NCI-H69 (cell line): ENCODE measurements at places on chromosomes 11 and 22.
A peak's percentile ranks its signal among the peaks of the same experiment; 100 is the strongest.

DNA sequence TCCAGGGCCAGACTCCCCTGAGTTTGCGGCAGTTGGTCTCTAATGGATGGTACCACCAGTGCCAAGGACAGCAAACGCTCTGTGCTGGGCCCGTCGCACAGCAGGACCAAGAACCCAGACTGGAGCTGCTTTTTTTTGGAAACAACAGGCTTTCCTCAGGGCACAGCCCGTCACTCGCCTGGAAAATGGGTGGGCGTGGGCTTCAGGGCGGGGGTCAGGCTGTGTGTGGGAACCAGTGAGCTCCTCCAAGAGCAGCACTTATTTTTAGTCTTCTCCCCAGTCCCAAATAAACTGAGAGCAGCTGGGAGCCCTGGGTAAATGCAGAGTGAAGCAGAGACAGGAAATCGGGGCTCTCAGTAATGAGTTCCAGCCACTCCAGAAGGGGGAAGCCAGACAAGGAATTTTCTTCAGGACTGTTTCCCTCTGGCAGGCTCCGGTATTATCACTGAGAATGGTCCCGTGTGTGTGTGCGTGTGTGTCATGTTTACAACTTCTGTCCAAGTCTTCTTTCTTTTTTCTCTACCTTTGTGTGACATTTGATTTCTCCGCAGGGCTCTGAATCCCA lies 63.0 kb downstream of the PPFIBP2 start:
- DNase-seq: peak; percentile 31

GRCh38 chr22:40334899-40335298 lies 11.4 kb upstream of the ADSL start:
- no peak for DNase-seq

GRCh38 chr11:123683428-123684170 lies 29.2 kb upstream of the SCN3B start:
- no peak for DNase-seq

- no peak for DNase-seq
These were observed 15.2 kb downstream of the NRIP3 start for GRCh38 chr11:8988329-8989234.

GRCh38 chr11:79100093-79100910 lies 340.5 kb downstream of the TENM4 start:
- peak; percentile 75 for DNase-seq

DNA sequence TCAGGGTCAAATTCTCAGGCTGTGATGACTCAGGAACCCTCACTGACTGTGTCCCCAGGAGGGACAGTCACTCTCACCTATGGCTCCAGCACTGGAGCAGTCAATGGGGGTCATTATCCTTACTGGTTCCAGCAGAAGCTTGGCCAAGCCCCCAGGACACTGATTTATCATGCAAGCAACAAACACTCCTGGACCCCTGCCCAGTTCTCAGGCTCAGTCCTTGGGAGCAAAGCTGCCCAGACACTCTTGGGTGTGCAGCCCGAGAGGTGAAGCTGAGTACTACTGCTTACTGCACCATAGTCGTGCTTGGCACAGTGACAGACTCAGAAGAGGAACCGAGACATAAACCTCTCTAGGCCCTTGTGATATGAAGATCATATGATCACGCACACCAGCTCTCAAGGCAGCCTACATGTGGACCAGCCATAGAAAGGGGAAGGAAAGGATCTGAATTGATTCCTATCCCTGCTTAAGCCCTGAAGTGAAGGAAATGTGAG lies 58.2 kb downstream of the ZNF280B start:
- DNase-seq: peak; percentile 20

- no peak for DNase-seq
These were observed 61.7 kb downstream of the FBXO7 start for GRCh38 chr22:32536352-32536751.

GRCh38 chr11:94142308-94143281 lies 14.0 kb downstream of the PANX1 start:
- peak; percentile 35 for DNase-seq

DNA sequence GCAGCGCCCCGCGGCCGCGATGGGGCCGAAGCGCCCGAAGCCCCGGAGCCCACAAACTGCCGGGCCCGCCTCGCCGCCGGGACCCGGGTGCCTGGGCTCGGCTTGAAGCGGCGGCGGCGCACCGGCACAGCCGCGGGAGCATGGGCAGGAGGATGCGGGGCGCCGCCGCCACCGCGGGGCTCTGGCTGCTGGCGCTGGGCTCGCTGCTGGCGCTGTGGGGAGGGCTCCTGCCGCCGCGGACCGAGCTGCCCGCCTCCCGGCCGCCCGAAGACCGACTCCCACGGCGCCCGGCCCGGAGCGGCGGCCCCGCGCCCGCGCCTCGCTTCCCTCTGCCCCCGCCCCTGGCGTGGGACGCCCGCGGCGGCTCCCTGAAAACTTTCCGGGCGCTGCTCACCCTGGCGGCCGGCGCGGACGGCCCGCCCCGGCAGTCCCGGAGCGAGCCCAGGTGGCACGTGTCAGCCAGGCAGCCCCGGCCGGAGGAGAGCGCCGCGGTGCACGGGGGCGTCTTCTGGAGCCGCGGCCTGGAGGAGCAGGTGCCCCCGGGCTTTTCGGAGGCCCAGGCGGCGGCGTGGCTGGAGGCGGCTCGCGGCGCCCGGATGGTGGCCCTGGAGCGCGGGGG lies 346 bp downstream of the FJX1 start:
- DNase-seq: peak; percentile 81

DNA sequence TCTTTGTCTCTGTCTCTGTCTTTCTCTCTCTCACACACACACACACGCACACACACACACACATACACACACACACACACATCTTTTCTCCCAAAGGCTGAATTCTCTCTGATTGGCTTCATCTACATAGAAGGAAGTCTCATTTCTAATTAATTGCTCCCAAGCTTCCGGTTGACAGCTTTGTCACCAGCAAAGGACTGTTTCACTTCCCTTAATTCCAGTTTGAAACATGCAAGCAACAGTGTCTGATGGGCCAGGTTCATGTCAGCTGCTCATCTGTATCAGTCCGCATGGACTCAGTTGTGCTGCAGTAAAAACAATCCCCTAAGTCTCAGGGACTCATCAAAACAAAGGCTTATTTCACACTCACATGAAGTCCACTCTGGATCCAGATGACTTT lies 16.2 kb upstream of the PVALB start:
- DNase-seq: no peak

- DNase-seq: peak; percentile 55
These were observed 25.4 kb upstream of the SEZ6L start for GRCh38 chr22:26143806-26144325.

DNA sequence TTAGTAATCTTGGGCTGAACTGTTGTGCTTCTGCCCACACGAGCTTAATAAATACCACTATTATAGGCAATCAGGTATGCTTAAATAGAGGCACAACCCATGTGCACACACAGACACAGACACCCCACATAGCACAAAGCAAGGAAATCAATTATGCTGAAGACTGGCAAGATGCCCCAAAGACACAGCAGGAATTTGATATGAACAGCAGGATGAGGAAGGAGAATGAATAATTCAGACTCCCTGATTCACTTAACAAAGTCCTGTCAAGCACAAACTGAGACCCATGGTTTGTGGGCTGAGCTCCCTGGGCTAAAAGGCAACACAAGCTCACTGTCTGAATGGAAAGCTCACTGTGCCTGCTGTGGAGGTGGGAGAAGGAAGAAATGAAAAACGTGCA lies 42.5 kb downstream of the RBFOX2 start:
- DNase-seq: peak; percentile 90

- DNase-seq: no peak
These were observed 13.0 kb upstream of the OPCML start for GRCh38 chr11:133545199-133545803.

- DNase-seq: no peak
These were observed 21.3 kb upstream of the TPH1 start for GRCh38 chr11:18067372-18067771.

DNA sequence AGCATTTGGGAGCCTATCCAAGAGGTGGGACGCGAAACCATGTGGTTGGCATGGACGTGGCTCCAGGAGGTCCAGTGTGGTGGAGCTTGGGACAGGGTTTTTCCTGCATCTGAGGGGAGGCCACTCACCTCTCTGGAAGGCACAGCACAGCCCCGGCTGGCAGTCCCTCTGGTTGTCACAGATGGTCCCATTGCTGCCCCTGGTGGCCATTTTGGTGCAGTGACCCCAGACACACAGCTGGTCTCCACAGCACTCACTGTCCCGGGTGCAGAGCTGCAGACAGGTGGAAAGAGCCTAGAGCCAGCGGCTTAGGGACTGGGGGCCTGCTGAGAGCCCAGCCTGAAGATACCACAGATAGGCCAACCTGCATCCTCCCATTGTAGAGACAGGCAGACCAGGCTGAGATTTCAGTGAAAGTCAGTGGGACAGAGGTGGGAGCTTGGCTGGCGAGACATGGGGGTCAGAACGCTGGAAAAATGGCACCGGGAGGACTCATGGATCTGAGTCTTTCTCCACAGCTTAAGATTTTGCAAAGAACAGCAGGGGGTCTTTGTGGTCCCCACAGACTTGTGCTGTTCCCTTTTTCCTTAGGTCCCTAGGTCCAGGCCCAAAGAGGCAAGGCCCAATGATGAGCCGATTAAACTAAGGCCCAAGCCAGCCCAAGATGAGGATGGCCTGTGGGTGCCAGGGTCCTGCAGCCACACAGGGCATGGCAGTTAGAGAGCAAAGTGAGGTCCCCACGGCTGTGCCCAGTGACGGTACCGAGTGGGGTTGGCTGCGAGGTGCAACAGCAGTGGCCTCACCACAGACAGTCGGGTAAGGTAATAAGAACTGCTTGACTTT lies 41.4 kb downstream of the DKK3 start:
- peak; percentile 87 for DNase-seq

GRCh38 chr22:32660292-32660691 lies 141.2 kb upstream of the TIMP3 start:
- peak; percentile 56 for DNase-seq

- no peak for DNase-seq
These were observed 295.6 kb downstream of the CASP12 start for GRCh38 chr11:104602643-104603042.

DNA sequence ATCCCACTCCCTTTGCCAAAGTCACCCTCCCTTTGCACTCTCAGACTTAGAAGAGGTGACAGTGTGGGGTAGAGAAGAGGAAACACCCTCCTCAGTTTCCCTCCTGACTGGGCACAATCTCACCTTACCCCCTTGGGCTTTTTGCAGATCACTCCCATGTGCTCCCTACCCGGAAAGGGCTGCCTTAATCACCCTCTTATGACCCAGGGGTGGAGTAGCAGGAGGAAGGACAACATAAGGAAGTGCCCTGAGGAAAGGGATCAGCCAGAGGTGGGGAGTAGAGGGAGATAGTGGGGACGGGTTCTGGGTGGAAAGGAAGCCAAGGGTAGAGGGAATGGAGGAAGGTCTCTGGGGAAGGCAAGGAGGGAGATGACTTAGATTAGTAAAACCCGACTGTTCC lies 52.0 kb downstream of the NRXN2 start:
- no peak for DNase-seq

DNA sequence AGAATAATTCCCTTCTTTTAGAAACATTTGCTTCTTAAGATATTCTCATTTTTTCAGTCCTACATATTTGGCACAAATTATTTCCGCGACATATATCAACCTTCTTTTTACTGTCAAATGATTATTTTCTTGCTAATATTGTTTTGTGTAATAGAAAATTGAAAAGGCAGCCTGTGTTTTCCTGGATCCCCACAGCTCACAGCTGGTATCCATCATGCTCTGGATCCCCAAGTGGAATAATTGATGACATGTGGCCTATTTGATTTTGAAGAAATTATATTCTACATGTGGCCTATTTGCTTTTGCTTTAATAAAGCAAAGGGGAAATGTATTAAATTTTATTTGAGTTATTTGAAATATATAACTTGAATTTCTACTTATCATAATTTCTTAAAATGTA lies 199.4 kb upstream of the LUZP2 start:
- DNase-seq: peak; percentile 16
